Activated CD4-positive, alpha-beta T cell treated with anti-CD3 and anti-CD28 coated beads, Interleukin-2, amount 50 U/mL, for 48 hours (primary cell): ENCODE measurements at places on chromosomes 16 and 17.
A peak's percentile ranks its signal among the peaks of the same experiment; 100 is the strongest.

DNA sequence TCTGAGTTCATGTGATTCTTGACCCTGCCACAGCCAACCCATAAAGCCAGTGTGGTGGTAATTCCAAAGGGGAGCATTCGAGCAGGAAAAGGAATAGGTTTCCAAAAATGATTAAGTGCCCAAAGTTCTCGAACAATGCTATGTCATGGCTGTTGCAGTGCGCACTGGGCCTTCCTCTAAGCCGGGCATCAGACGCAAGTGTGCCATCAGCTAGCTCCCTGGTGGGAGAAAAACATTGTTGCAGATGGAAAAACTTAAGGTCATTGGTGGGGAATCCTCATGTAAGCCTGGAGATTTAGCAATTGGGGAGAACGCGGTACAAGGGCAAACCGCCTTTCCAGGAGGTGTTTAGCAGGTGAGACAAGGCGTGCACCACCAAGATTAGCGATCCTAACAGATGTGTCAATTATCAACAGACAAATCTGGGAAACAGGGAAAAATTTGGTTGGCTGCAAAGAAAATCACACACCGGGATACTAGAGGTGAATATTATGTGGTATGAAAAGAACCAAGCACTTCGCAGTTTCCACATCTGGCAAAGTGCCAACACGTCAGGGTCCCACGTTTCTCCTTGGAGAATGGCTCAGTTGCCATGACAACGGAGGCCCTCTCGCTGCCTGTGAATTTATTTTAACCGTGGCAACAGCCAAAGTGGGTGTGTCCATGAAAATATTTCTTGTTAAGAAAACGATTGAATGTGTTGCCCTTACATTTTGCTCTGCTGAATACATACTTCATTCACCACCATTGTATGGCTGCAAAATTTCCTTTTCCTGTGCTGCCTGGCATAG lies 118.5 kb upstream of the CACNG5 start:
- DNase-seq: no peak

- no peak for DNase-seq
Observed at GRCh38 chr16:65463652-65464260, 341.9 kb upstream of the CDH11 start.

GRCh38 chr16:12798846-12799245 lies 4.8 kb downstream of the CPPED1 start:
- DNase-seq: no peak

GRCh38 chr17:9907131-9907530 lies 2.1 kb upstream of the RCVRN start:
- DNase-seq: no peak

DNA sequence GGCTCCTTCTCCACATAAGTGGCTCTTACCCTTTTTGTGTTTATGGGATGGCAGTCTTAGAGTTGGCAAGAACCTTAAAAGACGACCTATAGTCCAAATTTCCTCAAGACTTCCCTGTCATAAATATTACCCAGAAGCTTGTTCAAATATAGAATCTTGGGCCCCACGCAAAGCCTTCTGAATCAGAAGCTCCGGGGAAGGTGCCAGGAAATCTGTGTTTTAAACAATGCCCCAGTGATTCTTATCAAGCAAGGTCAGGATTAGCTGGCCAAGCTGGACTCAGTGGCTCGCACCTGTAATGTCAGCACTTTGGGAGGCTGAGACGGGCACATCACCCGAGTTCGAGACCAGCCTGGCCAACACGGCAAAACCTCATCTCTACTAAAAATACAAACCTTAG lies 85.7 kb downstream of the TIMM22 start:
- no peak for DNase-seq

DNA sequence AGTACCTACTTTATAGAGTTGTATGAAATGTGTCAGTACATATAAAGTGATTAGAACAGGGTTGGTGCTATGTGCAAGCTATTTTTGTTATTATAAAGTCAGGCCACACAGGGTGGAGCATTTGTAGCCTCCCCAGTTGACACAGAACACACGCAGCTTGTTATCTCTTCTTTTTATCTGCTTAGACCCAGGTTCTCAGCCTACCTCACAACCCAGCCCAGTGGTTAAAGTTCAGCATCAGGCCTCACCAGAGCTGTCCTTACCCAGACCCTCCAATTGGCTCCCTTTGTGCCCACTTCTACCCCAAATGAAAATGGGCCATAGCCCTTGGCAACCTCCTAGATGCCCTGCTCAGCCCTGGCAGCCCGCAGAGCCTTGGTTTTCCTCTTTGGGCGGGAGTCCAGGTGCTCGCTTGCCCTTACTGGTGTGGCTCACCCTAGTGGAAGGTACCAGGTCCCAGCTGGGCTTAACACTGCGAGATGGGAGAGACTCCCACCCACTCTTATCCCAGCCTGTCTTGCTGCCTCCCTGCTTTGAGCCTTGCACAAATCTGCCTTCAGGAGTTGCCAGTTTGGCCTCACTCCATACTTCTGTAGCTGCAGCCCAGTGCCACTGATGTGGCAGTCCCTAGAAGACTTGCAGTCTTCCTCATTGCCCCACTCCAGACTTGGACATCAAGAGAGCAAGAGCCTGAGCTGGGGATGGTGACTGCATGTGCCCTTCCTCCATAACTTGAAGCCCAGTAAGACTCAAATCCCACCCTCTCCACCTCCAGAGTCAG lies 1.1 kb upstream of the PIGS start:
- DNase-seq: no peak

DNA sequence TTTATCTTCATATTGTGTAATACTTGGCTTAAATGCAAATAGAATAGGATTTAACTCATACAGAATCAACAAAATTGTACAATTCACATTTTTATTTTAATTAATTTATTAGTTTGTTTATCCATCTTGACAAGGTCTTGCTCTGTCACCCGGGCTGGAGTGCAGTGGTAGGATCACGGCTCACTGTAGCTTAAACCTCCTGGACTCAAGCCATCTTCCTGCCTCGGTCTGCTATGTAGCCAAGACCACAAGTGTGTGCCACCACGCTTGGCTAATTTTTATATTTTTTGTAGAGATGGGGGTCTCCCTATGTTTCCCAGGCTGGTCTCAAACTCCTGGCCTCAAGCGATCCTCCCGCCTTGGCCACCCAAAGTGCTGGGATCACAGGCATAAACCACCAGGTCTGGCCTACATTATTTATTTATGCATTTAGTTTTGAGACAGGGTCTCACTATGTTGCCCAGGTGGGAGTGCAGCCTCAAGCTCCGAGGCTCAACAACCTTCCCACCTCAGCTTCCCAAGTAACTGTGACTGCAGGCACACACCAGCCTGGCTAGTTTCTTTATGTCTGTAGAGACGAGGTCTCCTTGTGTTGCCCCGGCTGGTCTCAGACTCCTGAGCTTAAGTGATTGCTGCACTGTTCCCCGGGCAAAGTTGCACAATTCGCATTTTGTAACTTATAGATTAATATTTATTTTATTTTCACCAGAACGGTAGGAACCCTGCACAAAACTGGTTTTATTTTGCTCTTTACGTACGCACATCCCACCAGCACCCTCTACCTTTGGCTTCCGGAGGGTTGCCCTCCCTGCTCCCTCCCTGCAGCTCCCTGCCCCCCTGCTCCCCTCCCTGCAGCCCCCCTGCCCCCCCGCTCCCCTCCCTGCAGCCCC lies 4.9 kb downstream of the DPEP1 start:
- no peak for DNase-seq

DNA sequence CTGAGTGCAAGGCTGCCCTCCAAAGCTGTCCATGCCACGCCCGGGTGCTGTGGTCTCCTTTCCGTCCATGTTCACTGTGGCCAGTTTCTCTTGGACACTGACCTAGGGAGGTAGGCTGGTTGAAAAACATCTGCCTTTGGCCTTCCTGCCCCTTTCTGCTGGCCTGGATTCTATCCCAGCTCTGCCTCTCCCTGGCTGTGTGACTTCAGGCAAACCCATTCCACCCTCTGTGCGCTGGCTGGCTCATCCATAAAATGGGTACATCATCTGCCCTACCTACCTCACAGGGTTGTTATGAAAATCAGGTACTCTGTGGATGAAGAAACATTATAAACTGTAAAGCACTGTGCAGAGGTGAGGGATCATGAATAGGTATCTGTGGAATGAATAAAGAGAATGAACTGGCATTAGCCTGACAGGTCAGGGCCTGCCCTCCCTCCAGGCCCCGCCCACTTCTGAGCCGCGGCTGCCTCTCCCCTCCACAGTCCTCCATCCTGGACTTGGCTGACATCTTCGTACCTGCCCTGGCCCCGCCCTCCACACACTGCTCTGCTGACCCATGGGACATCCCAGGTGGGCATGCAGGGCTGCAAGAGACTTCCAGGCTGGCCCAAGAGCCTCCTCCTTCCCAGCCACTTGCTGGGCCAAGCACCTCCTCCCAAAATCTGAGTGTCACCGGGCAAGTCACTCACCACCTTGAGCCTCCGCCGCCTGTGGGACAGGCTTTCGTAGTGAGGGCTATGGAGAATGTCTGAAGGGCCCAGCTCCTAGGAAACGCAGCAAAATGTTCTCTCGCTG lies 7.0 kb upstream of the SPATA20 start:
- DNase-seq: no peak

GRCh38 chr17:56176091-56176490 lies 22.8 kb downstream of the ANKFN1 start:
- no peak for DNase-seq

GRCh38 chr16:66426112-66427035 lies 721 bp upstream of the BEAN1 start:
- no peak for DNase-seq

DNA sequence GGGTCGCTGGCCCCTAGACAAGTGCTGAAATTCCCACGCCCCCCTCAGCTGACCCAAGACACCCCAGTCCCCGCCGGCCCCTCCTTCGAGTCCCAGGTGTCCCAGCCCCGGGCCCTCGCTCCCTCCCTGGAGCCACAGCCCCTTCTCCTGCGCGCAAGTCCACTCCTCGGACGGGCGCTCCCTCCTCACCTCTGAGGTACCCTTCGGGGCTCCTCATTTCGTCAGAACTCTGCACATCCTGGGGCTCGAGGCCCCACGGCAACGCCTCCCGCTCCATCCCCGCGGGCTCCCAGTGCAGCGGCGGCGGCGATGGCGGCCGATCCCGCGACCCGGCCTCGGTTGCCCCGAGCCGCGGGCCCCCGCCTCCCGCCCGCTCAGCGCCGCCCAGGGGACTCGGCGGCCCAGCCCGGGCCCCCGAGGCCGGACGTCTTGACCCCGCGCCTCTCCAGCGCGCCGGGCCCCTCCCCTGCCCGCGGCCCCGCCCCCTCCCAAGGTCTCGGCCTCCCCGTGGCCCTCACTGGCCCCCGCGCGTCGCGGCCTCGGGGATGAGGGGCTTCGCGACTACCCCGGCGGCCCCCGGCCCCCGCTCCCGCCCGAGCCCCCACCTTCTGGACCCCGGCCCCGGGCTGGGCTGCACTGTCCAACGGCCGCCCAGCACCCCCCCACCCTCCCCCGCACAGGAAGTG lies at the start of gene ZNF768:
ZNF768 (minus strand) TSS at position 430 of the 686 bp plus-strand sequence; CDS start at position 277, 153 bp downstream.
- DNase-seq: peak; percentile 40

DNA sequence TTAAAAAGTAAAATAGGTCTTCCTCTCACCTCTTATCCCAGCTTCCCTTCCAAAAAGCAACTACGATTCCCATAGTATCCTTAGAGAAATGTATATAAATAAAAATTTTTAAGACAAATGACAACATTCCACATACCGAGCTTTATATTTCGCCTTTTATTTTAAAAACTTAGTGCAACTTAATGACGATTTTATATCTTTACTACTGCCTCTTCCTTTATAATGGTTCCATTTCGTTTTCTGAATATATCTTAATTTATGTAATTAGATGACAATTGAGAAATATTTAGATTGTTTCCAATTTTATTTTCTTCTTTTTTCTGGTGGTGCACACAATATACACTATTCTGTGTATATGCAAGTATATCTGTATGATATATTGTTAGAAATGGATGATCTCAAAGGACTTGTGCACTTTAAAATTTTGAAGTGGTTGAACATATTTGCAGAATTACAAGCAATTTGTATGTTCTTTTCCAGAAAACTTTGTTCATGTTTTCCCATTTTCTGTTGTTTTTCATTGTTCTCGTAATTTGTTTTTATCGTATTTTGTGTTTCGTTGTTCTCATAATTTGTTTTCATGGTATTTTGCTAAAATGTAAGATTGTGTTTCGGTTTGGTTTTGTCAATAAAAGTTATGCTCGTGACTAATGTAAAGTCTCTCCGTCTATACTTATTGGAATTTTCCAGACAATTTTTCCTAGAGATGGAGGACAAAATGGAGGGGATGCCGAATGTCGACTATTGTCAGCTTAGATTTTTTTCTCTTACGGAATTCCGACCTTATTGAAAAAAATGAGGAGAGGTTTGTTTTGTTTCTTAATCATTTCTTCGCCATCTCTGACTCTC lies 20.4 kb upstream of the HOXB13 start:
- no peak for DNase-seq
